CD8-positive, alpha-beta memory T cell (primary cell): ENCODE measurements at places on chromosomes 3 and 15. TPM values are rescaled to one million over a fixed set of nuclear protein-coding genes. Genes with fewer than 3 reads are reported as not detected.

The TASOR gene
- 62.7 TPM for total RNA-seq

- DNase-seq, result no peak
- no peaks in the 10 kb centered on the region for H3K27me3 ChIP-seq
- H3K4me1 ChIP-seq, result no peaks in the 10 kb centered on the region
- no peak overlapping the region for H3K27ac ChIP-seq
- peaks cover 46% of the 10 kb centered on the region for H3K36me3 ChIP-seq
- no peak overlapping the region for H3K4me3 ChIP-seq
Observed at GRCh38 chr3:14448756-14449727, 46.6 kb downstream of the SLC6A6 start.

- no peaks in the 10 kb centered on the region for H3K36me3 ChIP-seq
- no peak for DNase-seq
- H3K27ac ChIP-seq, result no peak overlapping the region
- H3K4me1 ChIP-seq, result peaks cover 54% of the 10 kb centered on the region
Observed at GRCh38 chr15:85404918-85405866, 24.8 kb downstream of the AKAP13 start.

DNA sequence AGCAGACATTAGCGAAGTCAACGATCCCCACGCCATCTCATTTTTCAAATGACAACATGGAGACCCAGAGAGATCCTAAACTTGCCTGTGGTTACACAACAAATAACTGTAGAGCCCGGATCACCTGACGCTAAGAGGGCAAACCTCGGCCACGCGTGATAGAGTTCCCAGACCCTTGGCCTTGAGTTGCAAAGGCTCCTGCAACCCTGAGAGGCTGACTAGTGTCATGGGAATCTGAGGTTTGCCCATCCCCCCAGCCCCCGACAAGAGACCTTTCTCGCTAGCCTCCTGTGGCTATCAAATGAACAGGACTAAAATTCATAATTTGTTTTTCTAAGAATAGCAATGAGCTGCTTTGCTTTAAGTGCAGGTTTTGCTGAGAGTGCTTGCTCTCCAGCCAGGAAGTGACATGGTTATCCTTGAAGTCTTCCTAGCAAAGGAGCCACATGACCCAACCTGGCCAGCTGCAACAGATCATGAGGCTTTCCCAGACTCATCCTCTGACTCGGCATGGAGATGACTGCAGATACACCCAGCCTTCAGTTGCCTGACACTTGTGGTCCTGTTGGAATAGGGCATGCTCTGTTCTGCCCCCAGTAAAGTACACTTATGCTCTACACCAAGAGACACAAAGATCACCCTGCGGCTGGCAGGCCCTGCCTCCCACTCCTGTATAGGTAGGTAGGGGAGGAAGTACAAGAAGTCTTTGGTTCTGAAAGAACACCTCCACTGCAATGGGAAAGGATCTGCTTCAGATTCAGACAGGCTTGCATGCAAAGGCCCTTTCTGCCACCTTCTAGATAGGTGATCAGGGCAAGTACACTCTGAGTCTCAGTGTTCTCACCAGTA lies 36.0 kb downstream of the MCF2L2 start:
- H3K4me1 ChIP-seq, result no peaks in the 10 kb centered on the region
- H3K4me3 ChIP-seq, result no peak overlapping the region
- no peak overlapping the region for H3K27ac ChIP-seq
- no peaks in the 10 kb centered on the region for H3K27me3 ChIP-seq

GRCh38 chr15:41494190-41494921 lies 682 bp downstream of the ITPKA start:
- peak overlapping the region; percentile 39 for H3K4me3 ChIP-seq
- peaks cover 32% of the 10 kb centered on the region for H3K27me3 ChIP-seq
- peaks cover 22% of the 10 kb centered on the region for H3K4me1 ChIP-seq
- DNase-seq, result no peak
- H3K36me3 ChIP-seq, result no peaks in the 10 kb centered on the region

DNA sequence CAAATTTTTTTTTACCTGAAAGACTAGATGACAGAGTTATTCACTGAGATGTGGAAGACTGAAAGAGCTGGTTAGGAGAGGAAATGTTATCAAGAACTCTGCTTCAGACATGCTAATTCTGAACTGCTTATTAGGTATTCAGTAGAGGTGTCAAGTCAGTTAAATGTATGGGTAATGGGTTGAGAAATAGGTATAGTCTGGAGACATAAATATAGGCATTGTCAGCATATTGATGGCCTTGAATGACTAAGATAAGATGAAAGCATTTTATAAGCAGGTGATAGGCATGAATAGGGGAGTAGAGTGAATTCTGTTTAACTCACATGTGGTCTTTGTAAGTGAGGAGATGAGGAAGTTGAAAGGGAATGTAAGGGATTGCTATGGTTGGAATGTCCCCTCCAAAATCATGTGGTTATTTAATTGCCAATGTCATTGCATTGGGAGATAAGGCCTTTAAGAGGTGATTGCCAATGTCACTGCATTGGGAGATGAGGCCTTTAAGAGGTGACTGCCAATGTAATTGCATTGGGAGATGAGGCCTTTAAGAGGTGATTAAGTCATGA lies 904.2 kb downstream of the CADM2 start:
- no peaks in the 10 kb centered on the region for H3K4me1 ChIP-seq
- H3K27ac ChIP-seq, result no peak overlapping the region
- no peak for DNase-seq
- H3K27me3 ChIP-seq, result no peaks in the 10 kb centered on the region

- H3K27ac ChIP-seq, result no peak overlapping the region
- no peak overlapping the region for H3K4me3 ChIP-seq
Observed at GRCh38 chr15:100308213-100308600, 33.6 kb downstream of the ADAMTS17 start.

GRCh38 chr3:61813636-61814035 lies 252.3 kb downstream of the PTPRG start:
- no peaks in the 10 kb centered on the region for H3K27me3 ChIP-seq
- no peaks in the 10 kb centered on the region for H3K36me3 ChIP-seq
- H3K4me3 ChIP-seq, result no peak overlapping the region
- DNase-seq, result no peak
- no peak overlapping the region for H3K27ac ChIP-seq

The CYP8B1 gene
- not detected for total RNA-seq
